Posterior vena cava (tissue), 2 donors: ENCODE measurements at places on chromosomes 3 and 15. TPM values are rescaled to one million over a fixed set of nuclear protein-coding genes. Genes with fewer than 3 reads are reported as not detected.

DNA sequence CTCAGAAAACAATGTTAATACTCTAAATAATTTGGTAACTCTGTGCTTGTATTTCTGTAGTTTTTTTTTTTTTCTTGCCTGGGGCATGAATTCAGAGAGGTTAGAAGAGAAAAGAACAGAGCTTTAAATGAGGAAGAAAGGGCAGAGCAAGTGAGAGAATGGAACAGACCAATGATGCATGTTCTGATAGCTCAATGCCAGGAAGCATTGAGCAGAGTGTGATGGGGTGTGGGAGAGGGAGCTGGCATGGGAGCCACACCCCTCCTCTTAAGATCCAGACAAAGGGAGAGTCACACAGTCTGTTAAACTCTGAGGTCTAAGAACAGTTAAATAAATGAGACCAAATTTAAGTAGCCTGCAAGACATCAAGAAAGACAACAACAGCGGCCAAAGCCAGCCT is 538.6 kb downstream of the TUSC7 start:
- no peak for DNase-seq

DNA sequence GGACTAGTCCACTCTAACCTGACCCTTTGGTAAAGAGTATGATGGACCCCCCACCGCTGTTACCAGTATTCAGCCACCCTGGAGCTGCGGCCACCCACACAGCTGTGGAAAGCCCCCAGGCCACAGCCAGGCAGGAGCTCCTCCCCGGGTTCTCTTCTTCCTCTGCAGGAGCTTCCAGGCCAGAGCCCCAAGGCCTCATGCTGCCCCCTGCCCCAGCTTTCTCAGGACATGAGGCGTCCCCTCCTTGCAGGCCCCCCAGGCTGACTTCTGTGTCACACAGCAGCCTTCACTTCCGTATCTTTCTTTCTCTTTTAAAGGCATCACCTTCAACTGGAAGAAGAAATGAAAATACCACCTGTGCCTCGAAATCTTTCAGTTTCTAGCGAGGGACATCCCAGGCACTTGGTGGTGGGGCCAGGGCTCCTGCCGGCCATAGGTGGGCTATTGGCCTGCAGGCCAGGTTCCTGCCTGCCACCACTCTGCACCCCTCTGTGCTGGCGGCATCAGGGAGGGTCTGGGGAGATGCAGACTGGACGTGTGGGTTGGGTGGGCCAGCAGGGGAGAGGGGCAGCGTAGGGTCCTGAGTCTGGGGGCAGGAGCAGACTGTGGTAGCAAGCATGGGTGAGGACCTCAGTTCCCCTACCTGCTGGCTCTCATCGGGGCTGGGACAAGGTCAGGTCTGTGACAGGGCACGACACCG is 19.9 kb downstream of the KLF13 start:
- peak; percentile 37 for DNase-seq

DNA sequence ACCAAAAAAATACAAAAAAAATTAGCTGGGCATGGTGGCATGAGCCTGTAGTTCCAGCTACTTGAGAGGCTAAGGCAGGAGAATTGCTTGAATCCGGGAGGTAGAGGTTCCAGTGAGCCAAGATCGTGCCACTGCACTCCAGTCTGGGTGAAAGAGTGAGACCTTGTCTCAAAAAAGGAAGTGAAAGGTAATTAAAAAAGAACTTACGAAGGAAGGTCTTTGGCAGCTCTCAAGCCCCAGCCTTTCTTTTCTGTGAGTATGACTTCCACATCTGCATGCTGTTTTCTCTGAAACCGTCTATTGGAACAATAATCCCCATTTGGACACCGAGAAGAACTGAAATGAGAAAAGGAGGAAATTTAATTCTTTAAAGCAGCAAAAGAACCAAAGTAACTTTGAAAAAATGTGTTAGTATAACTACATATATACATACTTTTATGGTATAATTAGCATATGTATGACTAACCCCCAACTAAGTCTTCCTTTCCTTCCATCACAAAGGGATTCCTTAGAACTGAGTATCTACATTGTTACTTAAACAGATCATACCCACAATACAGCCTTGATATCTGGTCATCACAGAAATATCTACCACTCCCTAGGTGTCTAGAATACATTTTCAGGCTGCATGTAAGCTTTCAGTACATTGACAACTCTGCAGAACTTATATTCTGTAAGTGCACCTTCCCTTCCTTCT is 50.1 kb downstream of the SETD2 start:
- no peak for DNase-seq

Gene REC114
- total RNA-seq, result not detected

DNA sequence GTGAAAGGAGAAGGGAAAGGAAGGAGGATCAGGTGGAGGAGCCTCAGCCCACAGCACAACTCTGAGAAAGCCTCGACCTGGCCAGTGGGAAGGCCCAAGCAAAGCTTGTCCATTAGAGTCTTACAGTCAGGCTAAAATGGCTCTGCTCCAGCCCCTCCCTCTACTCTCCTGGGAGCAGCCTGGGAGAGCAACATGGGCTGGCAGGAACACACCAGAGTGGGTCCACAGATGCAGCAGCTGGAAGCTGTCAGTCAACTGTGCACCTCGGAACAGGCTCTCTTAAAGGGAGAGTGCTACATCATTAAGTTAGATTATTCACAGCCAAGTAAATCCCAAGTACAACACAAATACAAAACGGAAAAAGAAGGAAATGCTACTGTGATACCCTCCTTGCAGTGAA is 98.0 kb upstream of the LIMD1 start:
- DNase-seq, result no peak

DNA sequence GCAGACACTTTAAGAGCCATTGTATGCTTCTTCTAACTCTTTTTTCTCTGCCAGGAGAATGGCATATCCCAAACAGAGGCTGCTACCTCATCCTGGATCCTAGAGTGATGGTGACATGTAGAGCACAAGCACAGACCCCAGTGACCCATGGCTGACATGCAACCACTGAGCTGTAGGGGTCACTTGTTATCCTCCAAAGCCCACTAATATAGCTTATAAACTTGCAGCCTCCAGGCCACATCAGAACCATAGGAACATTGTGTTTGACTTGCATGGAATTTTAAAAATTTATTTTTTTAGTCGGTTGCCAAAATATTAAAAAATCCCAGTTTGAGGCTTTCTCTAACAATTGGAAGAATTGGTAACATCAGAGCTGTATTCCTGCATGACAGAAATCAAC is 283.0 kb upstream of the WNT5A start:
- no peak for DNase-seq

Gene BFSP2
- total RNA-seq, result not detected

DNA sequence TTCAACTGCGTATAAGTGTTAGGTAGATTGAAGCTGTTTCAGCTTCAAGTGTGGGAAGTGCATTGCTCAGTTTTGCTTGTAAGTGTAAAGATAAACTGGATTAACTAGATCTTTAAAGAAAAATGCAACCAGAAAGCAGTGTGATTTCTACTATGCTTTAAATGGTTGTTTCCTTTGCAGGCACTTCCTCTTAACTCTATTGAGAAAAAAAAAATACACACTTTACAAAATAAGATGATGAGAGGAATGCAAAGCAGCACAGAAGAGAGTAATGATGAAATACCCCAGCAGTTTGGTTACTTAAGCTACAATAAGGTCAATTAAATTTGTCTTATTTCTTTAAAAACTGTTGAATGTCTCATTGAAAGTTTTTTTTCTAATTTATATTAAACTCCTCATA is 40.8 kb downstream of the DPH6 start:
- no peak for DNase-seq

Gene GRK7
- total RNA-seq, result not detected

DNA sequence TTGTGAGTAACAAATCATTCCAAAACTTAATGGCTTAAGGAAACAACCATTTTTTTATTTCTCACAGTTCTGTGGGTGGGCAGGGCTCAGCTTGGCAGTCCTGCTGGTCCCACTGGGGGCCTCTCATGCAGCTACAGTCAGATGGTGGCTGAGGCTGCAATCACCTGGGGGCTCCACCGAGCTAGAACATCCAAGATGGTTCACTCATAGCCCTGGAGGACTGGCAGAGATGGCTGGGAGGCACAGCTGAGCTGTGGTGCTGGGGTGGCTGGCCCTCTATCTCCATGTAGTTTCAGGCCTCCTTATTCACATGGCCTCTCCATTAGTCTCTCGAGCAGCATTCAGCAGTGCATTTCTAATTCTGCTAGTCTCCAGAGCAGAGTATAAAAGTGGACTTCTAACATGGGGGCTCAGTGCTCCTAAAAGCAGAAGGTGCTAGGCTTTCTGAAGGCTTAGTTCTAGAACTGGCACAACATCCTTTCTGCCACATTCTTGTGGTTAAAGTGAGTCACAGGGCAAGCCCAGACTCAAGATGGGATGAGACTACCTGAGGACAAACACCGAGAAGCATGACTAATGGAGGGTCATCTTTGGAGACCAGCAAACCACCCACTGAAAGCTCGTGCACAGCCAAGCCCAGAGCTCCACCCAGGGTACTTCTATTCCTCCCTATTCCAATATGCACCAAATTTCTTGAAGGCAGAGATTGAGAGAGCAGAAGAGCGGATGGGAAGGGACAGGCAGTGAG is 6.3 kb downstream of the CAV3 start:
- DNase-seq, result peak; percentile 42
